Fibroblast of the aortic adventitia (primary cell): ENCODE measurements at places on chromosomes 3 and 15. TPM values are rescaled to one million over a fixed set of nuclear protein-coding genes. Genes with fewer than 3 reads are reported as not detected.
A peak's percentile ranks its signal among the peaks of the same experiment; 100 is the strongest.

CACNA2D3 gene
- total RNA-seq, result 0.45 TPM in 1 of 2 replicates, not detected in the other

FANCD2OS gene
- not detected in 2 replicates for total RNA-seq

DLL4 gene
- total RNA-seq, result 0.08 and 0.09 TPM in 2 replicates

ANKRD63 gene
- not detected in 2 replicates for total RNA-seq

DNA sequence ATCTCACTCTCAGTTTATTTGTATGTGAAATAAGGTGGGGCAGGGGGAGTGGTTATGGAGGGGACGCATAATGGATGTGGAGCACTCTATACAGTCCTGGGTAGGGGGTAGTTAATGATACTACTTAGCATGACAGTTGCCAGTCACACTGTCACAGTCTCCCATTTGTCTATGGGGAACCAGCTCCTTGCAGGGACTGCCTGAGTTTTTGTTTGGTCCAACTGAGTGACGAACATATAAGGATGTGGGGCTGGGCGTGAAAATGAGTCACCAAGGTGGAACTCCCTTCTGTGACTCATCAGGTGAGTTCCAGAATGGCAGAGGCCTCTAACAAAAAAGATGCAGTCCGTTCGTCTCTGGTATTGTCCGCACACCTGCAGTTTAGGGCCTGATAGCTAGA, 235.3 kb upstream of the ST8SIA2 start:
- no peak for DNase-seq

DNA sequence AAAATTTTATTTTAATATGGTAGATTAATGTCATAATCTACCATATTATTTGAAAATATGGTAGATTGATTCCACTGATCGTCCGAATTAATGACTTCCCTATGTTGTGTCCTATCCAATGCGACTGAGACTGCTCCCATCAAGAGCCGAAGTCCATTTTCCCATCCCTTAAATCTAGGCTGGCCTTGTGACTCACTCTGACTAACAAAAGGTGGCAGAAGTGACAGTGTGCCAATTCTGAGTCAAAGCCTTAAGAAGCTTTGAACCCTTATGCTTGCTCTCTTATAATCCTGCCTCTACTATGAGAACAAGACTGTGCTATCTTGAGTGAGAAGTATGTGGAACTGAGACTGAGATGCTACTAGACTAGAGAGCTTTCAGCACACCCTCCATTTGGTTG, 387.2 kb downstream of the ROBO1 start:
- DNase-seq, result no peak

DNA sequence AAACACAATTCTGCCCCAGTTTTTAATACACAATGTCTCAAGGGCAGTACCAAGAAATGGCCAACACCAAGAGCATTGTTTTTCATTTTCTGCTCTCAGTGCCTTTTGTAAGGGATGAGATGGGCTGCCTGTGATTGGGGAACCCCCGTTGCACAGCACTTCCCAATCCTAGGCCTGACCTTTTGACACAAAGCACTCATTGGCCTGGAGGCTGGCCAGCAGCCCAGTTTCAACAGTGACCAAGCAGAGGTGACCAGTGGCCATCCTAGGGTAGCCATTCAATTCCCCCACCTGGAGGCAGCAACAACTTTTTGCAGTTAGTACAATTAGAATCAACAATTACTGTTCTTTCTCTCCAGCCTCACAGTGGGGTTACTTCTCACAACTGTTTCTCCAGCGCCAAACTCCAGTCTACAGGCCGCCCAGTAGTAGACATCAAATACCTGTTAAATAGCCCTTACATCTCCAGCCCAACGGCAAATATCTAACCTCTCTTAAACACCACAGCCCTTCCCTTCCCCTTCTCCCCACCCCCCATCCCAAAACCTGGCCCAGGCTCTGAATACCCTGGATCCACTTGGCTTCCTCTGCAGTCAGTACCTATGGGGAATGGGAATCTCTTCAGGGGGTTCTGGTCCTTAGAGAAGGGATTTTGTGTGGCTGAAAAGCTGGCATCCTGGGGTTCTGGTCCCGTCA, 8.9 kb upstream of the LRRC2 start:
- no peak for DNase-seq

- DNase-seq, result no peak
Measured at GRCh38 chr3:178476886-178477285, 59.4 kb upstream of the KCNMB2 start.

DNA sequence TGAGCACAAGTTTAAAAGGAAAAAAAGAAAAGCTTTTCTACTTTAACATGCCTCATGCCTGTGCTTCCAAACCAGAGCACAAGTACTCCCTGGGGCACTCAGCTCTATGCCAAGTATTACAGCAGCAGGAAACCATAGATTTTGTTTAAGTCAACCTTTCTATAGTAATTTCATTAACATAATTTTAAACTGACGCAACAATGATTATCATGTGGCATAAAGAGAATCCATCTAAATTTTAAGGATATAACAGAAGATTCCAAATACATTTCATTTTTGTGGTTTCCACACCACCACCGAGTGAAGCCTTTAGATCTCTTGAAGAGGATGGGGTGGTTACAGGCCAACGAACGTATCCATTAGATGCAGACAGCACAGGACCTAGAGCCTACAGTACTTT, 112.1 kb downstream of the TNIK start:
- DNase-seq, result peak; percentile 45

GRCh38 chr3:193872265-193872753, 263.6 kb upstream of the HES1 start:
- DNase-seq, result peak; percentile 94
